ENCODE measurements at places on chromosomes 13 and 19.

- no peak for DNase-seq
These were observed 3.6 kb downstream of the FCHO1 start for GRCh38 chr19:17754634-17755442.

DNA sequence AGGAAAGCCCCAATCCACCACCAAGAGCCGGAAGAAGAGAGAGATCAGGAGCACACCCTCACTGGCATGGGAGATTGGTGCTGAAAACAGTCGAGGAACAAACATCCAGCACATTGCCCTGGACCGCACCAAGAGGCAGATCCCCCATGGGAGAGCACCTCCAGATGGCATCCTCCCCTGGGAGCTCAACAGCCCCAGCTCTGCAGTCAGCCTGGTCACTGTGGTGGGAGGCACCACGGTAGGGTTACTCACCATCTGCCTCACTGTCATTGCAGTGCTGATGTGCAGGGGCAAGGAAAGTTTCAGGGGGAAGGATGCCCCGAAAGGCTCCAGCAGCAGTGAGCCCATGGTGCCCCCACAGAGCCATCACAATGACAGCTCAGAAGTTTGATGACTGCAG, 110.2 kb downstream of the STOML3 start:
- no peak for DNase-seq

DNA sequence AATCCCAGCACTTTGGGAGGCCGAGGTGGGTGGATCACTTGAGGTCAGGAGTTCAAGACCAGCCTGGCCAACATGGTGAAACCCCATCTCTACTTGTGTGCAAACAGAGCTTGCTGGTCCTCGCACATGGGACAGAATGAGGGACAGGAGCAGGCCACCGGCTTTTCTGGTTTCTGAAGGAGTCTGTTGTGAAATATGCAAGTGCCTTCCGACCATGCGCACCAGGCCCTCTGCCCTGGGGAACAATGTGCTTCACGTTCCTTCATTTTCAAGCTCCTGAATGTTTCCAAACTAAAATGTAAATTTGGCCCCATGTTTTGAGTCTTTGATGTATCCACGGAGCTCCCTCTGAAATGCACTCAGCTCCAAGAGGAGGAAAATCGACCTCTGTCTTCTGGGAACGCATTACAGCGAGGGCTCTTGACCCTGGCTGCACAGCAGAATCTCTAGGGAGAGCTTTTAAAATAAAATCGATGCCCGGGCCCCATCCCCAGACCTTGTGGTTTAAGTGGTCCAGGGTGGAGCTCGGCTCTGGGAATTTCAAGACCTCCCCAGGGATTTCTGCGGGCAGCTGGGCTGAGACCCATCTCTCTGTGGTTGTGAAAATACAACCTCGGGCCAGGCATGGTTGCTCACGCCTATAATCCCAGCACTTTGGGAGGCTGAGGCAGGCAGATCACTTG, 9.3 kb upstream of the ACP4 start:
- no peak for DNase-seq

GRCh38 chr13:19838865-19839275, 24.6 kb downstream of the ZMYM5 start:
- DNase-seq: peak; percentile 69

GRCh38 chr13:112434937-112435523, 58.9 kb downstream of the SPACA7 start:
- DNase-seq: no peak

DNA sequence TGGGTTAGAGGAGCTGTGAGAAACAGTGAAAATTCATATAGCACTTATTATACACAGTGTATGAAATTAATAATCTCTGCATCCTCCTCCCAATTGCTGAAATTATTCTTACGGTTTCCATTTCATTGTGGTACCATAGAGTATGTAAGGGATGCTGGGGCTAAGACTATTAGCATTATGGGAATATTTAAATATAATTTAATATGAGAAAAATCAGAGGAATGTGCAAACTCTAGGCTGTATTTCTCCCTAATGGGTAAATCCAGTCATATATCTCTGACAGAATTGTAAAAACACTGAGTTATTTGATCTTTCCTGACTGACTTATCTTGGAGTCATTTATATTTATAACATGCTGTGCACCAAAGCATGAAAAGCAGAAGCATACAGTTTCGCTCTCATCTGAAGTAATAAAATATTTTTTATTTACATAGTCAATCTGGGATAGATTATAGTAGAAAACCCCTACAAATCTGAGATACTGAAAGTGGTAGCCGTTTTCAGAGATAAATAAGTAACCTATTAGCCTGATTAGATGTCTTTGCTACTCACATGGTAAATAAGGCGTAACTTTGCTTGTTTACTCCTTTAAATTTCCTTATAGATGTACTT, 34.9 kb downstream of the LRCH1 start:
- DNase-seq: no peak

DNA sequence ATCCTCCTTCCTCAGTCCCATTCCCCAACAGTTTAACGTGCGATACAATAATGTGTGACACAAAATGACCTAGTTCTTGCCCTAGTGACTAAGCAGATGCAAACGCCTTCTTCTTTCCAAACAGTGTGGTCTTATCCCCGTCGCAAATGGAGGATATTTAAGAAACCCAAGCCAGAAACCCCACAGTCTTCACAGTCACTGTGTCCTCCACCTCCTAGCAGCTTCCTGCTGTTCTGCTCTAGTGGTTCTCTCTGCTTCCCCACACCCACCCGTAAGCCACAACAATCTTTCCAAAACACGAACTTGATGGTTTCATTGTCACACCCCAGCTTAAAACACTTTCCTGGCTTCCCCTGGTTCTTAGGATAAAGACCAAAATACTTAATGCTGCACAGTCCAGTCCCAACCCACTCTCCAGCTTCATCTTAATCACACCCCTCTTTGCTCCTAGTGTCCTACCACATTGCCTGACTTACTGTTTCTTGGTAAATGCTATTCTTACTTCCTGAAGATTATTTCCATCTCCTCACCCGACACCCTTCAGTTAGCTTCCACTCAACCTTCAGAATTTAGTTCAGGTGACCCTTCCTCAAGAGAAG, 32.3 kb downstream of the ITM2B start:
- no peak for DNase-seq

GRCh38 chr13:110396476-110396875, 89.4 kb downstream of the COL4A2 start:
- peak; percentile 89 for DNase-seq

- peak; percentile 95 for DNase-seq
These were observed 121.0 kb downstream of the COG6 start for GRCh38 chr13:39776439-39776838.

DNA sequence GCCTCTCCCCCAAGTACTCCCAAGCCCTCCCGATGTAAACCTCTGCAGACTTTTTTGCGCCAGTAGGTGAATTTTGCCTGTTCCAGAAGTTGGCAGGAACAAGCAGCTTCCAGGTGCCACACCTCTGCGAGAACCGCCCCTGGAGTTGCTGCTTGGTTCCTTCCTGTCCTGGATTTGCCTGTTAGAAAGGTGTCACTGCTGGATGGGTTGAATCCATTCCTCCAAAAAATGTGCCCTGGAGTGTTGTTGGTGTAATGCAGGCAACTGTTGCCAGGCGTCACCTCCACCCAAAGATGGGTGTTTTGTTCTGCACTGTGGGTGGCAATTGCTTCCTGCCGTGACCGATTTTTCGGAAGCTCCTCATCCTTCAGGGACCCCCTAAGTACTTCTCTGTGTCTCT, 5.7 kb downstream of the PGPEP1 start:
- no peak for DNase-seq

DNA sequence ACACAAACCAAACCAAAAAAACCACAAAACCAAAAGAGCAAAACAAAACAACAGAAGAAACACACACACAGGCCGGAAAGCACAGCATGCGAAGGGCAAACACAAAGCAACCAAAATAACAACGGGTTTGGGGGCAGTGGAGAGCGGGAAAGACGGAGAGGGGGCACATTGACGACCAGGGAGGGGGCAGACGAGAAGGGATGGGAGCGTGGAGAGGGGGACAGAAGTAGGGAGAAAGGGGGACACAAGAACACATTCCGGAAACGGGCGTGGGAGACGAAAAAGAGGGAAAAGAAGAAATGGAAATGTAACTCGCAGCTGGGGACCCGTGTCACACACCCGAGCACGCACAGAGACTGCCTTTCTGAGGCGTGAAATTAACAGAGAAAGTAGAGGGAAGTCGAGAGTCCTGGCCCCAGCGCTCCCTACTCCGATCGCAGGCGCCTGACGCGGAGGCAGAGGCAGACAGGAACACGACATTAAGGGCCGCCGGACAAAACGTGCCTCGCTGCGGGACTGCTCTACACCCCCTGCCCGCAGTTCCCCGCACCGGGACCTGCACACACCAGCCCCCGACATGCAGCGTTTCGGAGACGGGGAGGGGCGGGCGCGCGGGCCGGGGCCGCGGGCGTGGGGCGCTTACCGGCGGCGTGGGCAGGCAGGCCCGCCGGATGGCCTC, 652 bp downstream of the POU4F1 start:
- DNase-seq: no peak

- DNase-seq: no peak
These were observed 56.1 kb upstream of the F7 start for GRCh38 chr13:113049521-113049941.

GRCh38 chr19:10812902-10813404, 23.1 kb downstream of the TMED1 start:
- DNase-seq: peak; percentile 95

DNA sequence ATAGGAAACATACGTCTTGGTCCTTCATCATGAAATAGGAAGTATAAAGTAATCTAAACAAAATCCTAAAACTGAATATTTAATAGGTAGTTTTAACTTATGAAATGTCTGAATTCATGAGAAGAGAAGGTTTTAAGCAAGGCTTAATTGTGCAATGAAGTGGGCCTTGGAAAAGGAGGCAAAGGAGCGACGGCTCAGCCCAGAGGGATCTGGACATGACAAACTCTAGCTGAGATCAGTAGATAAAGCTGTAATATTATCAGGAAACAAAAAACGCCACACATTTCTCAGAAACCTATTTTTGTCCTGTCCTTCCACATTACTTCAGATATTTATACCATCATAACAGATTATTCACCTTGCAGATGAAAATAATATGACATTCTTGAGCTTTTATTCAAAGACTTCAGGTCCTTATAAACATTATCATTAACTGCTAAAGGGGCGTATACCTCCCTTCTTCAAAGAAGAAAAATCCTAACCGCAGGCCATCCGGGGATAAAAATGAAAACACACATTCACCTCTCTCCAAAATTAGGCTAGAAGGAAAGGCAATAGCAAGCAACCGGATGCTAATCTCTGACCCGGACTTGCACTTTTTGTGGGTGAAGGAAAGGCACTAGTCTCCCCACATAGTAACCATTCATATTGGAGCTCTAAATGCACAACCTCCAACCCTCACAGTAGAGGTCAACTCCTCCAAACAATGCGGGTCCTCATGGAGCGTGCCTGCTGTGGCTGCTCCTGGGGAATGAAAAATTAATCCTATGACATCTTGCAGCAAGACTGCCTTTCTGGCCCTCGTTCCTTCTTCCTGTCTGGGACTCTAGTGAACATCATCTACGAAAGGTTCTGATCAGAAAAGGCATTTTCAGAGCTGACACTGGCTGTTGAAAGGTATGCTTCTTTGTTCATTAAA, 108.8 kb downstream of the TBC1D4 start:
- no peak for DNase-seq

DNA sequence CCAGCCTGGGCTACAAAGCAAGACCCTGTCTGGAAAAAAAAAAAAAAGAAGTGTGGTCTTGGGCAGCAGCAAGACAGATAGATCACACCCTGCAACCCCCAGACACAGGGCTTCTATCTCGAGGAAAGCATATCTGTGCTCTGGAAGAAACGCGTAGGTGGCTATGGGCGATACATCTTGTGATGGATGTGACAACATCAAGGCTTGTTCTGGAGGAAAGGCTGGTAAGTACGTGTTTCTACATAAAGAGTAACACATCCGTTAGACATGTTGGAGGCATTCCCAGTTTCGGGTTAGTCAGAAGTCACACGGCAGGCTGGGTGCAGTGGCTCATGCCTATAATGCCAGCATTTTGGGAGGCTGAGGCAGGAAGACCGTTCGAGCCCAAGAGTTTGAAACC, 6.6 kb upstream of the DHDH start:
- peak; percentile 98 for DNase-seq

DNA sequence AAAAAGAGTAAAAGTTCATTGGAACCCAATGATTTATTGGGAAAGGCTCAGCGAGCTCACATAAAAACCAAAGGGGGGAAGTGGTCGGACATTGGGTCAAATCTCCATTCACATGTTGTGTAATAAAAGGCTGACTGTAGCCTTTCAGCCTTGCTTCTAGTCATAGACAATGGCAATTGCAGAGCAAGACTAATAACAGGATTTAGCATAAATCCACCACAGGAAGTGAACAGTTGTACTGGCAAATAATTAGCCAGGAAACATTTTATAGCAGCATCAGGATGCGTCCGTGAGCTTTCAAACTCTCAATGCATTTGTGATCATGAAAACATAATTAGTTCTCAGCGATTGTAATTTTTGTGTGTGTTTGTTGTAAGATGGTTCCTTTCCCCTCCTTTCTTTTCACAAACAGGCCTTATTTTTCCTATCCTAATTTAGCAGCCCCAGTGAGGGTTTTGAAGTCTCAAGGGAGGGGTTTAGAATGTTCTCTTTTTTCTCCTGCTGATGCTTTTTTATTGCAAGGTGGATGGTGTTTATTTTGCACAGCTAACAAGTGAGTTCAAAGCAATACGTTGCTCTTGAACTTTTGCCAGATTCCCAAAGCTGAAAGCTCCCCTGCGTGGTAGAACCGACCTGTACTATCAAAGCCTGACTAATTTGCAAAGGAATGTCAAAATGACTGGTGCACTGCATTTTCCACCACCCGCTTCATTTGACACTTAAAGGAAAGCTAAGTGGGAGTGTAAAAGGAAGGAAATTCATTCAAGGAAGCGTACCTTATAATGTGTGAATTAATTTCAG, 105.6 kb downstream of the SPRY2 start:
- DNase-seq: peak; percentile 43

GRCh38 chr19:21128901-21129698, 12.7 kb upstream of the ZNF431 start:
- DNase-seq: peak; percentile 7

DNA sequence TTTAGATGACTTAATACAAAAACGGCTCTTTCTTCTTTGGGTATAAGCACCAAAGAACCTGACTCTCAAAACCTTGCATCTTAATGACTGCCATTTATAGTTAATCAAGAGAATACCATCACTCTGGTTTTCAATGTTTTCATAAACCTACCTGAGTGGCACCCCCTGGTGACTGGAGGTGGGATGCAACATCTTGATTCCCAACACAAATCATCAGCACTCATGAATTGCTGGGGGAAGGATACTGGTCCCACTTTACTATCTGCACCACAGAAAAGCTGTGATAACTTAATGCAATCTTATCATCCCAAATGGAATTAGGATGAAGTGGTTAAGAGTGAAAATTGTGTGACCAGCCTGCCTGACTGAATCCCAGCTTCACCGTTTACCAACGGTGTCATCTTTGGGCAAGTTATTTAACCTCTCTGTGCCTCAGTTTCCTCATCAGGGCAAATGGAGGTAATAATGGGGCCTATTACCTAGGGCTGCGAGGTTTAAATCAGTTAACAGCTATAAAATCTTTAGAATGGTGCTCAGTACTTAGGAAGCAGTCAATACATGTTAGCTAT, 366.4 kb downstream of the KLF12 start:
- peak; percentile 17 for DNase-seq

Data from cardiac fibroblast (primary cell).